Stimulated activated CD4-positive, alpha-beta T cell treated with anti-CD3 and anti-CD28 coated beads, Interleukin-4, amount 100 ng/mL, for 4 hours (primary cell): ENCODE measurements at places on chromosomes 16 and 17.

DNA sequence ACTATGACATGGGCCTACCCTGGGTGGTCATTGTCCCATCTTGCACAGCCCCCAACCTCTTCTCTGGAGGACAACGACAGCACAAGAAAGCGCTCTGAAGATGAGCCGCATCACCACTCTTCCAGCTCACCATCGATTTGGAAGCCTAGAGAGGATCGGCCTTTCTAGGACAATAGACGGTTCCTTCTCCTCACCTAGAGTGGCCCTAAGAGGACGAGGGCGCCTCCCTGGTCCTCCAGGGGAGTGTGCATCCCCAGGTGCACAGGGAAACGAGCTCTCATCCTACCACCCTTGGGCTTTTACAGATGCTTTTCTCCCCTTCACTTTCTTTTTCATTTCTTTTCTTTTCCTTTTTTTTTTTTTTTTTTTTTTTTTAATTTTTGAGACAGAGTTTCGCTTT is 20.3 kb upstream of the SLC52A1 start:
- DNase-seq, result no peak

DNA sequence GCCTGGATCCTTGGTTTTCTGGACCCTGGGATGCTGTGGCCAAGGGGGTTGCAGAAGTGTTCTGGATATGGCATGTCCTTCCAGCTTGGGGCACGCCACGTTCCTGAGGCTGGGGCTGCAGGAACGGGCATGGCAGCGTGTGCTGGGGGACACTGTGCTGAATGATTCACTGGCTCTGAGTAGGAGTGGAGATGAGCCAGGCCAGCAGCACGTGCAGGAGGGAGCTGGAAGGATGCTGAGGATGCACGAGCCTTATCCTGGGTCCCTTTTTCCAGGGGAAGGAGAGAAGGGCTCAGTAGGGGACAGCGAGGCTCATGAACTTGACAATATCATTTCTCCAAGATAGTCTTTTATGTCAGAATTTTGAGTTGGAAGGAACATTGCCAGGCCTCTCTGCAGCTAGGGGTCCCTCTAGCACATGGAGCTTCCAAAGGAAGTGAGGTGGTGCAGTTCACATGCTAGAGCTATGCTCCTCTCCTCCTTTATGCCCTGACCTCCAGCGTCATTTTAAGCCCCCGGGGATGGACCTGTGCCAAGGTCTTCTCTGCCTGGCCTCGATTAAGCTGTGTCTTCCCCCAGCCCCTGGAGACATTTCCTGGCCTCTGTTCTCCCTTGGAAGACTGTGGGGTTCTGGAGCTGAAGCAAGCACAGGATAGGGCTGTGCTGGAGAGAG is 125.9 kb downstream of the OR1D5 start:
- no peak for DNase-seq

GRCh38 chr16:51500306-51500705 is 349.2 kb upstream of the SALL1 start:
- no peak for DNase-seq

GRCh38 chr17:75640556-75641119 is 7.4 kb downstream of the SMIM5 start:
- no peak for DNase-seq

DNA sequence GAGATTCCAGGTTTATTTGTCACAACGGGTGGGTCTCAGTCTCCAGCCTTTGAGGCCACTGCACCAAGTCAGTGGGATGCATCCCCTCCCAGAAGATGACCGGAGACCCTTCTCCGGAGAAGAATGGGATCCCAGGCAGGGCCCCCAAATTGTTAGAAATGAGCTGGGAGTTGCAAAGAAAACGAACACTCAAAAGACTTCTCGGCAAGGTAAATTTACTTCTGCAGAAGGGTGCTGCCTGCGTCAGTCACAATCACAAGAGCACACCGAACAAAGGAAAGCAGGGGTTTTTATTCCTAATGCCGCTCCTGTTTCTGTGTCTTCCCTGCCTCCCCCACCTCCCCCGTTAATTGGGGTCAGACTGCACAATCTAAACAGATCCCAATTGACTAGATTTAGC is 61.4 kb downstream of the ATF7IP2 start:
- no peak for DNase-seq

- no peak for DNase-seq
Observed at GRCh38 chr17:79890706-79891105, 51.5 kb upstream of the CBX4 start.

DNA sequence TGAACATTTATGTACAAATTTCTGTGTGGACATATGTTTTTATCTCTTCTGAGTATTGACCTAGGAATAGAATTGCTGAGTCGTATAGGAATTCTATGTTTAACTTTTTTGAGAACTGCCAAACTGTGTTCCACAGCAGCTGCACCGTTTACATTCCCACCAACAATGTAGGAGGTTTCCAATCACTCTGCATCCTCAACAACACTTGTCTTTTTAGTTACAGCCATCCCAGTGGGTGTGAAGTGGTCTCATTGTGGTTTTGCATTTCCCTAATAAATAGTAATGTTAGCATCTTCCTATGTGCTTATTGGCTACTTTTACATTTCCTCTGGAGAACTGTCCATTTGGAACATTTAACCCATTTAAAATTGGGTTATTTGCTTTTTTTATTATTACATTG is 36.6 kb upstream of the NACA2 start:
- no peak for DNase-seq

DNA sequence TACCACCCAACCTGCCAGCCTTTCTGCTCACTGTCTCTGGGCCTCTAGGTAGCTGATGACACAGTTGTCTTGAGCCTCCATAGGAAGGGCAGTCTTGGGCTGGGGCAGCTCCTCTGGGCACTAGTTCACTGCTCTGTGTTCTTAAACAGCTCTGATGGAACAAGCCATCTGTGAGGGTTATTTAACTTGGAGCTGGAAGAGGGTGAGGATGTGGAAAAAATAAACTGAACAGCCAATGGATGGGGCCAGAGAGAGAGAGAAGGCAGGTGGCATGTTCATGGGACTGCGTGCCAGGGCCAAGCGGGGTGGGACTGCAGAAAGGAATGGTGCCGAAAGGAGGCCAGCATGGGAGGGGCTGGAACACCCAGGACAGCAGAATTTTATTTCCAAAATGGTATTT is 52.6 kb downstream of the HIC1 start:
- DNase-seq, result no peak

DNA sequence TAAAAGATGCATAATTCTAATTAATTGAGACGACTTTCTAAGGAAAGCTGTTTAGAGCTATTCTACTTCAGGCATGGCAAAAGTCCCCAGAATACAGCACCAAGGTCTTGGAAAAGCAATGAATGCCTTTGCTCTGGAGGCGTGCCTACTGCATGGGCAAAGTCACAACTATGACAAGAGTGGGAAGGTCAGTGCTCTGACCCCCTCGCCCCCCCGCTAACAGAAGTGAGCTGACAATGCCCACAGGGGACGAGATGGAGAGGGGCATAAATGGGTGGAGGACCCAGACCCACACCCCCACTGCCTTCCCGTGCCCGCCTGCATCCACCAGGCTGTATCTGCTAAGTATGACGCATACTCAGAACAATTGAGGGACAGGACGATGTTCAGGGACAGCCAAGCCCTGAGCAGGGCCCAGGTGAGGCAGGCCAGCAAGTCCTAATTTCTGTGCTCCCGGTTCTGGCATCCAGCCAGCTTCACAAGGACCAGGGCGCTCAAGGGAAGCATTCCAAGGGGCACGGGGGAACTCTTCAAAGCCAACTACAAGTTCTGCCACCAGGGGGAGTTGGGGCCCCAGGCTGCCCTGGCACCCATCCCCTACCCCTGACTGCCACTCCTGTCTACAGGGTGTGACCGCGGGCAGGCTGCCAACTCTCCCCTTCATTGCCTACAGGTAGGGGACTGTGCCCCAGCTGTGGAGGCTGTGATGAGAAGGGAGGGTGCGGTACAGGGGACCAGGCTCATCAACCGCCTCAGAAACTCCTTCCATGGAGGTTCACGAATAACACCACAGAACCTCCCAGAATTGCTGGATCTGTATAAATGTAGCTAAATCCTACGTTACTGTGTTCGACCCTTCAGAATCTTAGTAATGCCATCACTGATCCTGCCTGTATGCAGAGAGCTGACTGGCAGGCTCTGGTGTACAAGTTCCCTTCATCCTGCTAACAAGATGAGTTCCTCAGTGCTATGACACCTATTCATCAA is 20.8 kb downstream of the NPRL3 start:
- DNase-seq, result peak; percentile 58

GRCh38 chr17:20262226-20263114 is 204.9 kb downstream of the LGALS9B start:
- DNase-seq, result no peak

GRCh38 chr16:2467528-2468232 is 3.4 kb upstream of the NTN3 start:
- no peak for DNase-seq

DNA sequence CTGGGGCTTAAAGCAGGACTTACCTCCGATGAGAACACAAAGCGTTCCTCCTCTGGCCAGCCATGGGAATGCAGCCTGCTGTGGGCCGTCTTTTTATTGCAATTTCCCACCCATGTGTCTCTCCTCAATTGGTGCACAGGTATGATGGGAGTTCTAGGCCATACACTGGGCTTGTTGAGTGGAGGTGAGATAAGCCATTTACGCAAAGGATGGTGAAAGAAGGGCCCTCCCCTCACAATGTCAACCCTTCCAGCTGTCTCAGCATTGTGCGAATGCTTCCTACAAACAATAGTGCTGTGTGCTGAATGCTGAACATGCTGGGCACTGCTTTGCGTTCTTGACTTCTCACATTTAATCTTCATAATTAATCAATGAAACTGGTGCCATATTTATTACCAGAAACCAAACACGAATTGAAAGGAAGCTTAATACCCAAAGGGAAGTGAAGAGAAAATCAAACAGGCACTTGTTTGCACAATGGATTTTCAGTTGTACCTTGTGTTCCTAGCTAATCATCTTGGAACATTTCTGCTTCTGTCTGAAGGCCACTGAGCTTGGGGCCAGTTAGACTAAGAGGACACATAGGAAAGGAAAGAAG is at the start of gene GP2:
GP2 (minus strand) TSS at position 70 of the 598 bp plus-strand sequence. CDS start 1,082 bp downstream, outside the sequence.
- no peak for DNase-seq

DNA sequence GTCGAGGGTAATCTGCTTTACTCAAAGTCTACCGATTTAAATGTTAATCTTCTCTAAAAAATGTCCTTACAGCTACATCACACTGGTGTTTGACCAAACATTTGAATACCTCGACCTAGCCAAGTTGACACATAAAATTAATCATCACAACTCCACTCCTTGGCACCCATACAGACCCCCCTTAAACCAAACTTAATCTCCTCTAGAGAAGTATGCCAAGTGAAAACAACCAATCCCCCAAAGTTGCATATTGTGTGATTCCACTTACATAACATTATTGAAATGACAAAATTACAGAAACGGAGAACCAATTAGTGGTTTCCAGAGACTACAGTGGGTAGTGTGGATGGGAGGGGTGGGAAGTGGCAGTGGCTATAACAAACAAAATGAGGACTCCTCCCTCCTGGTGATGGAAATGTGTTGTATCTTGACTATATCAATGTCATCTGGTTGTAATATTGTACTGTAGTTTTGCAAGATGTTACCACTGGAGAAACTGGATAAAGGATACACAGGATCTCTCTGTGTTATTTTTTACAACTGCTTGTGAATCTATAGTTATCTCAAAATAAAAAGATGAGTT is 39.4 kb downstream of the CAPNS2 start:
- no peak for DNase-seq

DNA sequence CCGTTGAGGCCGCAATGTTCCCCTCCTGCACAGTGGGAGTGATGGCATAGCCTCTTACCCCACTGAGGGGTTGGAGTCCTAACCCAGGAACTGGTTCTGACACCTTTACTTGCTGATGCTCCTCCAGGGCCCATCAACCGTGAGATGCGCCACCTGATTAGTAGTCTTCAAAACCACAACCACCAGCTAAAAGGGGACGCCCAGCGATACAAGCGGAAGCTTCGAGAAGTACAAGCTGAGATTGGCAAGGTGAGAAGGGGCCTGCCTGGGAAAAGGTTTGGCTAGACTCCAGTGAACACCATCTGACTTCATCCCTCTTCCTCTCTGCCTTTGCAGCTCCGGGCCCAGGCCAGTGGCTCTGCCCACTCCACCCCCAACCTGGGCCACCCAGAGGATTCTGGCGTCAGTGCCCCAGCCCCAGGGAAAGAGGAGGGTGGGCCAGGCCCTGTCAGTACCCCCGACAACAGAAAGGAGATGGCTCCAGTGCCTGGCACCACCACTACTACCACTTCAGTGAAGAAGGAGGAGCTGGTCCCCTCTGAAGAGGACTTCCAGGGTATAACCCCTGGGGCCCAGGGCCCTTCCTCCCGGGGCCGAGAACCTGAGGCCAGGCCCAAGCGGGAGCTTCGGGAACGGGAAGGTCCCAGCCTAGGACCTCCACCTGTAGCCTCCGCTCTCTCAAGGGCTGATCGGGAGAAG is 5.8 kb downstream of the RNF40 start:
- DNase-seq, result no peak

DNA sequence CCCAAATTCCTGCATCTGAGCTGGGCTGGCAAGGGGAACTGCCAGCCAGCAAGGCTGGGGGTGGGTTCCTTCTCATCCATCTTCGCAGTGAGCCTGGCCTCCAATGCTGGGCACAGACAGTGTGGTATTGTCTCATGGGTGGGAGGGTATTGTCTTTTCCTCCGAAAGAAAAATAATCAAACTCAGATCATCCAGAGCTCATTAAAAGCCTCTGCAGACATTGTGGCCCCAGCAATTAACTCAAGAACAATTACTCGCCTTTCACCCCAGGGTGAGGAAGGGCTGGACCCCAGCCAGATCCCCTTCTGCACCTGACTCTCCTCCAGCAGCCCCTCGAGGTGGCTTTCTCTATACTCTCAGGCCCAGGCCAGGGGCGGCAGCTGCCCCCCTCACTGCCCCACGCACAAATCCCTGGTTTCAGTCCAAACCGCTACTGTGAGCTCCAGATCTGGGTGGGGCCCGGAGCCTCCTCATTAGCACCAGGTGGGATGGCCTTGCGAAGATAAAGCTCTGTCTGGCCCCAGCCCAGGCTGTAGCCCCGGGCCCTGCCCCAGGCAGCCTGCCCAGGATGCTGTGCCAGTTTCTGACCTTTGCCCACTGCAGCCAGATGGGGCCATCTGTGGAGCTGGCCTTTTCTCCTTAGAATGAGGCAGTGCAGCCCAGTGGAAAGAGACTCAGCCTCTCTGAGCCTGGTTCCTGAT is 2.3 kb upstream of the KRT15 start:
- DNase-seq, result no peak

DNA sequence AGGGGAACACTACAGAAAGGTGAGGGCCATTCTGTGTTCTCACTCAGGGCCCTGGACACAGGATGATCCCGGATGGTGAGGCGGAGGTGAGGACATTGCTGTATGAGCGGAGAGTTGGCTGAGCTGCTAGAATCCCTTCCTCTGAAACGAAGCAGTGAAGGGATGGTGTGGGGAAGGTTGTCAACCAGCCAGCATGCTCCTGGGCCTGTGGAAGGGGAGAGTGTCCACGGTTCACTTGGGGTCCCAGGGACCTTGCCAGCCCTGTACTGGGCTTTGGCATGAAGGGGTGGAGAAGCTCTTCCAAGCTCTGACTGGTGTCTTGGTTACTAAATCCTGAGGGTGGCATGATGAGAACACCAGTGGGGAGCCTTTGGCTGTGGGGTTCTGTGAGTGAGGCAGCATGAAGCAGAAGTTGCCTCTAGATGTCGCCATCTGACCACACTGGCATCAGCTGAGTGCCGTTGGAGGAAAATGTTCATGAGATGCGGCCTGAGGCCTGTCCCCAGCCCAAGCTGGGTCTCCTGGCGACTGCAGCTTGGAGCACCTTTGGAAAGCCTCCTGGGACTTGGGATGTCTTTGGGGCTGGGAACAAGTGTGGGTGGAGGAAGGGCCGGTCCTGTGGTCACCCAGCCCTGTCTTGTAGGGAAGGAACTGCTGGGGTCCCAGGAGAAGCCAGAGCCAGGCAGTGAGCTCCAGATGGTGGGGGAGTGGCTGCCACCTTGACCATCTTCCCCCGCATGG is 14.8 kb downstream of the PDP2 start:
- peak; percentile 40 for DNase-seq

GRCh38 chr17:50048146-50048720 is 7.7 kb upstream of the ITGA3 start:
- DNase-seq, result no peak
